GM20000 (cell line): ENCODE measurements at places on chromosomes 11 and 22.

DNA sequence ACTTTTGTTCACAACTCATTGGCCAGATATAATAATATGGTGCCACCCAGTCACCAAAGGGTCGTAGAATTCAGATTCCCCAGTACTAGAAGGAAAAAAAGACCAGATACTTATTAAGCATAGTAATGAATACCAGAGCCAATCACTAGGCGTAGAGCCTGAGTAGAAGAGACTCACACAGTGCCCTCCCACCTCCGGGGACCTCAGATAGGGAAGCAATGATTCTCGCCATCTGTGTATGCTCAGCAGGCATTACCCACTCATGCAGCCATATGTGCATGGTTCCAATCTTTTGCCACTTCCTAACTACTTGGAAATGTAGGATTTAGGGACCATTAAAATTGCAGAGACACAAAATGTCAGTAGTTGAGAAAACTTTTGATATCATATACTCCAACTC lies 85.3 kb downstream of the C11orf87 start:
- DNase-seq, result no peak

DNA sequence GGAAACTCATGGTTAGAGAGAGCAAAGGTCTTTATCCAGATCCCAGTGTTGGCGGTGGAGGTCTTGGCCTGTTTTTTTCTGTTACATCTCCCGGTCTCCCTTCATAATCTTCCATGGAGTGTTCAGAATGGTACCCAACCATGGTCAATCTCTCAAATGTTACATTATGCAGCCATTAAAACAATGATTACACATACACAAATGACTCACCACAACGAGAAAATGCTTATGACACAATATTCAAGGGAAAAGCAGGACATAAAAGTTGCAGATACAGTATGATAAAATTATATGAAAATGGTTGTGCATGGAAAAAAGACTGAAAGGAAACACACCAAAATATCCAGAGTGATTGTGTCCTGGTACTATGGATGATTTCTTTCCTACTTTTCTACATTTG lies 17.8 kb upstream of the CSNK1E start:
- DNase-seq, result no peak

DNA sequence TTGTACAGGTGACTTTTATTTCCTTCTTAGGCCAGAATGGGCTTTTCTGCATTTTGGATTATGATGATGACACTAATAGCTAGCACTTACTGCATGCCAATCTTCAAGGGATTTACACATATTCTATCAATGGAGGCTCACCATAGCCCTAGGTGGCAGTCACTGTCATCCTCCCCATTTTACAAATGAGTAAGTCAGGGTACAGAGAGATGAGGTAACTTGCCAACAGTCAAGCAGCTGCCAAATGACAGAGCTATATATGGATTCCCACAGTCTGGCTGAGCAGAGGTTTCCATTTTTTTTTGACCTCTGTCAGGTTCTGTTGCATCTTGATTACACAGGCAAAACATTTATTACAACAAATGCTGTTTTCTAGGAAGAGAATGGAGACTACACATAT lies 23.8 kb upstream of the C11orf96 start:
- DNase-seq, result no peak

DNA sequence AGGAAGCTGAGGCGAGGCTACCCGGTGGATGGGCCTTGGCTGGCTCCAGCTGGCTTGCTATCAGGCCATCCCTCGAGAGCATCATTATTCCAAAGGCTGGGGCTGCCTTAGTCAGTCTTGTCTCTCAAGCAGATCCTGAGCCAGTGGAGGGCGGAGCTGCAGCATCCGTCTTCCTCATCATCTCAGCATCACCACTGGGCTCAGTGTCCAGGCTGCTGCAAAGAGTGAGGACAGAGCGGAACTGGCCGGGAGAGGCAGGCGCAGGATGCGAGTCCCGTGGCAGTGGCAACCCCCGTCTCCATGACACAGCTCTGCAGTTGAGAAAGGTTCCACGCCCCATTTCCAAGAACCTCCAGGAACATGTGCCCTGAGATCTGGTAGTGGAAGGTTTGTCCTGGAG lies 4.4 kb downstream of the TP53I11 start:
- no peak for DNase-seq

- peak; percentile 46 for DNase-seq
Measured at GRCh38 chr22:21568347-21569075, 997 bp downstream of the UBE2L3 start.

DNA sequence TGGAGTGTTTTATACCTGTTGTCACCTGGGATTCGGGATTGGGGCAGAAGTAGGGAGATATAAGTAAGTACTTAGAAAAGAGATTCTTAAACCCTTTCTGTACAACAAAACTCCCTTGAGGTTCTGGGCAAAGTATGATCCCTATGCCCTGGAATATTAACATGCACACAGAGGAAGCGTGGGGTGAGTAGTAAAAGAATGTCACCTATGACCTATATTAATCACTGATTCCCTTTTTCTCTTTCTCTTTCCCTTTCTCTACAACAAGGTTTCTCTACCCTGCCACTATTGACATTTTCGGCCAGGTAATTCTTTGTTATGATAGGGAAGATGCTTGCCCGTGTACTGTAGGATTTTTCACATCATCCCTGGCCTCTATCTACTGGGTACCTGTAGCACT lies 209.7 kb upstream of the PLET1 start:
- DNase-seq, result no peak
